ENCODE measurements at places on chromosomes 4 and X. TPM values are rescaled to one million over a fixed set of nuclear protein-coding genes. Genes with fewer than 3 reads are reported as not detected.

Gene RASGEF1B
- total RNA-seq = 69.4 TPM

Gene GDPD2
- not detected for total RNA-seq

Gene ZXDA
- 17.7 TPM for total RNA-seq

Gene CLDN34
- not detected for total RNA-seq

- no peak for DNase-seq
Measured at GRCh38 chr4:100100985-100101384, 89.3 kb downstream of the DDIT4L start.

- no peak for DNase-seq
Measured at GRCh38 chrX:71301195-71301924, at the start of gene ITGB1BP2. Gene ITGB1BP2, plus strand, starts transcription at chrX:71301750. Its CDS starts 57 bp downstream, at chrX:71301807.

DNA sequence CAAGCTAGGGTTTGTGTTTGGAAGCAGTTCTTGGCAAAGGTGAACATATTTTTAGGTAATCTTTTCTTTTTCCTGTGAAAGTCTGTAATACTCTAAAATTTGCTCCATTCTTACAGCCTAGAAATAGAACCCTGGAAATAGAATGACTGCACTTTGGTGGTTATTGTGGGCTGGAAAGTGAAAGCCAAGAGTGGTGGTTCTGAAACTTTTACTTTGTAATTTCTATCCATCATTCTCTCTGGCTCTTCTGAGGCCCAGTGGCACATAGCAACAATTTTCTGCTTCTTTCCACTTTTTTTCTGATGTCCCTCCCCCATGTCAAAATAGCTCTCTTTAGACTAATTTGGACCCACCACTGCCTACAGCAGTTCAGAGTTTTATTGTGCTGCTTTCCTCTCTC is 300.4 kb upstream of the RPS6KA3 start:
- no peak for DNase-seq

- DNase-seq = no peak
Measured at GRCh38 chr4:101210331-101210730, 137.0 kb downstream of the PPP3CA start.

DNA sequence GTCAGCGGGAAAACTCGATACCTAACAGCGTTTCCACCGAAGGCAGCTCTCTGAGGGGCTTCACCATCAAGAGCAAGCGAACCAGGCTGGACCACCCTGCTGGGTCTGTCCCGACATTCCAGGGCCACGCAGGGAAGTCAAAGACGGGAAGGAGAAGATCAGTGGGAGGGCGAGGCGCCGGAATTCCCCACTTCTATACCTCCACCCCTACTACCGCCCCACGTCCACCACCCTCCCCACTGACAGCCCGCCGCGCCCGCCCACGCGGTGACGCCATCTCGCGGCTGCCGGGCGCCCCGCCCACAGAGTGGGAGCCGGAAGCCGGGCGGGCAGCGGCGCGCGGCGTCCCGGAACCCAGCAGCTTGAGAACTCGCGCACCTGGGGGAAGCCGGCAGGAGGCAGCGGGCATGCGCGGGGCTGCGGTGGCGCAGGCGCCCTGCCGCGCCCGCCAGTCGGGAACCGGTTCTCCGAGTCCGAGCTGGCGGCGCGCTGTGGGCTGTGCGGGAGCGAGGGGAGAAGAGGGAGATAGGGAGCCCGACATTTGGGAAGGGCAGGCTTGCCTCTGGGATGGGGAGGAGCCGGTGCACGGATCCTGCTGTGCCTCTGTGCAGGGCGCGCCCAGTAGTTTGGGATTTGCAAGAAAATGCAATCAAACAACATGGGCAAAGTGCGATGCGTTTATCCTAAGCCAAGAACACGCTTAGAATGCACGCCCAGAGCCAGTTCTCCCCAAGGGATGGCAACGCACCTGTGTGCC is 3.2 kb upstream of the STIM2 start:
- DNase-seq = peak; percentile 94

DNA sequence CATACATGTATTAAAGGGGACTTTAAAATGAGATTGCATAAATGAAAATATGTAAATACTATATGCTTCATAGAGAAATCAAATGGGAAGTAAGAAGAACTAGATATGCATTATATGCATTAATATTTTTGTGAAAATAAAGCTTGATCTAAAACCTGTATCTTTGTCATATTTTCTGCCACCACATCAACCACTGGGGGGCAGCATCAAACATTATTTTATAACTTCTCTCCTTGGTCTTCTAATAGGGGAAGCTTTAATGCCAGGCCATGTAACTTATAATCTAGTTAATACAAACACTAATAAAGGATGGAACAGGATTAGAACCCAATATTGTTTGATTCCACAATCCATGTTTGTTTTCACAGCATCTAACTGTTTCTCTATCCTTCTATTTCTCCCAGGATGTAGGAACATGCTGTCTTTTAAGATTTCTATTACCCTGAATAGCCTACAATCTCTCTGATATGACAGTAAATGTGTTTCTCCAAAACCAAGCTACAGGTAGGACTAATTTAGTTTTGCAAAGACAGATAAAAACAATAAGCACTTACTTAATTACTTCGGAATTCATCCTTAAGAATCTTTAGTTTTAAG is 10.0 kb downstream of the QRFPR start:
- DNase-seq = no peak

DNA sequence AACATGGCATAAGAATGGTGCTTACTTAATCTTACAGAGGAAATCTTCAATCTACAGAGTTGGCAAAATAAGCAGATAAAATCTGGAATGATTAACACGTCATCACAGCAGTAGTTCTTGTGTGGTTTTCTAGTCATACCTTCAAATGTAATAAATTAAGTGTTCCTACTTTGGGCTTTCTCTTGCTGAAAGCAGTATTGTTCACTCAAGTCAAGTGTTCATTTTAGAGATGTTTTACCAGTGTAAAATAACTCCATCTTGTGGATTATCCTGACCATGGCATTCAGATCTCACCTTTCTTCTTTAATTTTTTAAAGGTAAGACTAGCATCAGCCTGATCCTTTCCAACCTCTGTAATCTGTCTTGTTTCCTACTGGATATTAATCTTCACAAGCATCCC is 72.9 kb downstream of the ADAMTS3 start:
- DNase-seq = no peak

DNA sequence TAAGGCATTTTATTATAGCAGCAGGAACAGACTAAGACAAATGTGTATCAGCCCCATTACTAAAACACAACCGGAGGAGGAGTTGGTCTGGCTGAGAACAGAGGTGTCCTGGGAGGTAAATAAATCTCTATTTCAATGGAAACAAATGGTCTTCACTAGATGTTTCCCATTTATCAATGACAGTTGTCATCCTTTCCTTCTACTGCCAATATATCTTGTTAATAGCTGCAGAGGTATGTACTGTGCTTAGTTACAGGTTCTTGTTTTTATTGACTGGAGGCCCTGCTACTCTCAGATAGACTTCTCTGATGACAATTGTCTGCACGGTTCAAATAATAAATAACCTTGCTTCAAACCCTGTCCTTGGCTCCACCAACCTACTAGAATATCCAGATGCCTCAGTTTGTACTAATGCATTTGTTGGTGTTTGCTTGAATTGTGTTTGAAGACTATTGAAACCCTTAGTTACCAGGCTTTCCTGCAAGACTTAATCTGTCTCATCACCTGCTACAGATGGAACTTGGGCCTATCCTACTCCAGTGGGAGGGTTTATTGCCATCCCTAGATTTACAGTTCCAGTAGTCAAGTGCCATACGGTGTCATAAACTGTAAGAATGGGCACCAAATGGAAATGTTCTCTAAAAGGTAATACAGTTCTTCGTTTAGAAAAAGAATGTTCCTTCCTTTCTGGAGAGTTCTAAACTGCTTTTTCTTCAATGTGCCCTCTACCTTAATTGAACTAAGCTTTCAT is 29.8 kb upstream of the HPGDS start:
- DNase-seq = no peak

GRCh38 chrX:154412468-154412867 is 1.1 kb downstream of the TAFAZZIN start:
- no peak for DNase-seq

GRCh38 chr4:69781458-69782418 is 21.3 kb upstream of the SULT1B1 start:
- no peak for DNase-seq
